ENCODE measurements at places on chromosomes 11 and 22.

DNA sequence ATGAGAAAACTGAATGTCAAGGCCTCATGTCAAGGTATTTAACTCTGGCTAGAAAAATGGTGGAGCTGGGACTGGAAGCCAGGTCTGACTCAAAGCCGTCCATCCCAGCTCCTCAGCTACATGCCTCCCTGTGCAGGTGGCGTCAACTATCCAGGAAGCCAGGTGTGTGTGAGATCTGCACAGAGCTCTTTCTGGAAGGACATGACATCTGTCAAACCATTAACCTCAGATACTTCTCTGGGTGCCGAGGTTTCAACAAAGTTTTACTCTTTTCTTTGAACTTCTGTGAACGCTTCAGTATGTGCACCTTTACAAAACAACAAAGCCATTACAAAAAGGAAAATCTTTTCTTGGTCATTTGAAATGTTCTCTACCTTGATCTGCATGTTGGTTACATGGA, 7.0 kb upstream of the CASTOR1 start:
- no peak for DNase-seq

DNA sequence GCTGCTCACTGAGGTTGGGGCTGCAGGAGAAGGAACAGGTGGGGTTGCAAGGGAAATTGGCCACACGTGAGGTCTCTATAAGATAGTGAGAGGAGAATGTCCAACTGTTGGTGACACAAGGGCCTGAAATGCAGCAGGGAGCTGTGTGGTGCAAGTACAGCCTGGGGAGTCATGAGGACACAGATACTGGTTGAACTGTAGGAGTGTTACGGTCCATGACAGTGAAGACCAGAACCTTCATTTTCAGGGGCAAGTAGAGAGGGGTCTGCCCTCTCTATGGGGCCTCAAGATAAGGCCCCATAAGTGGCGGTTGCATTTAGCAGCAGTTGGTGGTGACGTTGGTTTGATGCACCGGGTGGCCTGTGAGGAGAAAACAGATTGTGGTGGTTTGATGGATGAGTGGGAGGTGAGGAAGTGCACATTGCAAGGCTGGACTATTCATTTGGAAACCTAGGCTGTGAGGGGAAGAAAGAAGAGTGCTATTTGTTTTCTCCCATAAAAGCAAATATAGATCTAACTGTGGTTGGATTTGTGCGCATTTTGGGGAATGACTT, 39.4 kb downstream of the MICAL2 start:
- DNase-seq: no peak

- no peak for DNase-seq
Observed at GRCh38 chr11:58780578-58780977, 48.8 kb upstream of the GLYAT start.

DNA sequence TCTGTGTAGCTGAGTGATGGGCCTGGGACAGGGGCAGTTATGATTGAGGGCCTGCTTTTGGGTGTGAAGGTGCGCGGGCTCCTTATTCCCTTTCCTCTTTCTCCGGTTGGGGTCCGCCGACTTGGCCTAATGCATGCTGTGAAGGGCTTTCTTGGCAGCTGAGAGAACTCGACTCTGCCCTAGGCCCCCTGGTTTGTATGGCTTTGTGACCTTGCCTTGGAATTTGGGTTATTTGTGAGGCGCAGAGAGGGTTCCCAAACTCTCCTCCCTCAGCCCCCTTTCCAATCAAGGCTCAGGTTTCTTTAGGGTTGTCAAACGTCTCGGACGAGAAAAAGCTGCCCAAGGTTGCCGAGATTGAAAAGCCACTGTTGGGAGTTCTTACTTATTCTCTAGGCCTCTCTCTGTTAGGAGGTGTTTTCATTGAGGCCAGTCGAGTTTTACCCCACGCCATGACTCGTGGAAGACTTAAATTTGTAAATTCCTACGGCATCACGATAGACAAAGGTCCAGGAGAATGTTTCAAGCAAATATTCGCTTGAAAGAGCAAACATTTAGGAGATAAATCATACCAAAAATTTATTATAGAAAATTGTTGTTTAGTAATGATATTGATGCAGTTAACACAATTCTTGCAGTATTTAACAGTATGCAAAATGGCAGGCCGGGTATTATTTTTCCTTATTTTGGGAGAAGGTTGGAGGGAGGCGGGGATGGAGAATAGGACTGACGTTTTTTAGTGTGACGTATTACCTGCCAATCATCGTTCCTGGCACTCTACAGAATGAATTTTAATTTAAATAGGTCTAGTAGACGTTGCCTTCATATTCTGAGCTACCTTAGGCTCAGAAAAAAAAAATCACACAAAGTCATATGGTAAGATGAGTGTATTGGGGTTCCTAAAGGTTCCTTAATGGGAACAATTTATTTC, 689 bp downstream of the PDHX start:
- no peak for DNase-seq

- no peak for DNase-seq
Observed at GRCh38 chr11:14041040-14041439, 78.5 kb downstream of the SPON1 start.

DNA sequence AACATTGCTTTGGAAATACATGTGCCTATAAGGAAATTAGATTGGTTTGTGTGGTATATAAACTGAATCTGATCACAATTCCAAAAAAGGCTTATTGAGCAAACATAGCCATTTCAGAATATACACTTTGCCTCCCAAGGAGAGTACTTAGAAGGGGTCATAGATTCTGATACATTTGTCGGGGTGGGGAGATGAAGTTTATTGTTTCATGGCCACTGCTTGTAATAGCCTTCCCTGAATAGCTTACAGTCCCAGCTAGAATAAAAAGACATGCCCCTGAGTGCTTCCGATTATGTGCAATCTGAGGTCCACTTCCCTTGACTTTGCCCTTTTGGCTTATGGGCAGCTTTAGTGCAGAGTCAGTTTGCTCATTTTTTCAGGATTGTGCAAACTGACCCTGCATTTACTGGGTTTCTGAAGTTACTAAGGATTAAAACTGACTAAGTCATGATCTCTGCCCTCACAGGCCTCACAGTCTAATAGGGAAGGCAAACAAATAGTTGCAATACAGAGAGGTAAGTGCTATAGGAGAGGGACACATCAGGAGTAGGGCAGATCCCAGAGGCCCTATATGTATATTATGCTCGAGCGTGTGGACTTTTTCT, 184.2 kb downstream of the BLID start:
- DNase-seq: no peak

- no peak for DNase-seq
Observed at GRCh38 chr11:44631831-44632230, 66.4 kb downstream of the CD82 start.

- no peak for DNase-seq
Observed at GRCh38 chr22:25536589-25536988, 27.9 kb upstream of the GRK3 start.

- DNase-seq: no peak
Observed at GRCh38 chr11:68106165-68106940, 14.8 kb downstream of the CHKA start.

- no peak for DNase-seq
Observed at GRCh38 chr22:24153959-24154358, 27.3 kb upstream of the SUSD2 start.

DNA sequence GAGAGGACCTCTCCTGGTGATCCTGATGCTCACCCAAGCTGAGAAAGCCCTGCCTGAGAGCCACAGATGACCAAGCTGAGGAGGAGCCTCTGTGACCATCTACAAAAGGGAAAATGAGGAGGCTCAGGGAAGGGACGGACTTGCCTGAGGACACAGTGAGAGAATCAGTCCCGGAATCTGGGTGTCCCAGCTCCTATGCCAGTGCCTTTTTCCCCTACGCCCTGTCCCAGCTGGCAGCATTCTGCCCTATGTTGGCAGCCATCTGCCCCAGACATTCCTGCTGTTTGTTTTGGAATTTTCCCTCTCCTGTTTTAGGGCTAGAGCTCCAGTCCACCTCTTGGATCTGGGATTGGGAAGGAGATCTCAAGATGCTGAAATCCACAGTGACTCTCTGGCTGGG, 54.6 kb downstream of the C11orf58 start:
- DNase-seq: no peak

- no peak for DNase-seq
Observed at GRCh38 chr11:45546366-45546765, 119.1 kb downstream of the CHST1 start.

DNA sequence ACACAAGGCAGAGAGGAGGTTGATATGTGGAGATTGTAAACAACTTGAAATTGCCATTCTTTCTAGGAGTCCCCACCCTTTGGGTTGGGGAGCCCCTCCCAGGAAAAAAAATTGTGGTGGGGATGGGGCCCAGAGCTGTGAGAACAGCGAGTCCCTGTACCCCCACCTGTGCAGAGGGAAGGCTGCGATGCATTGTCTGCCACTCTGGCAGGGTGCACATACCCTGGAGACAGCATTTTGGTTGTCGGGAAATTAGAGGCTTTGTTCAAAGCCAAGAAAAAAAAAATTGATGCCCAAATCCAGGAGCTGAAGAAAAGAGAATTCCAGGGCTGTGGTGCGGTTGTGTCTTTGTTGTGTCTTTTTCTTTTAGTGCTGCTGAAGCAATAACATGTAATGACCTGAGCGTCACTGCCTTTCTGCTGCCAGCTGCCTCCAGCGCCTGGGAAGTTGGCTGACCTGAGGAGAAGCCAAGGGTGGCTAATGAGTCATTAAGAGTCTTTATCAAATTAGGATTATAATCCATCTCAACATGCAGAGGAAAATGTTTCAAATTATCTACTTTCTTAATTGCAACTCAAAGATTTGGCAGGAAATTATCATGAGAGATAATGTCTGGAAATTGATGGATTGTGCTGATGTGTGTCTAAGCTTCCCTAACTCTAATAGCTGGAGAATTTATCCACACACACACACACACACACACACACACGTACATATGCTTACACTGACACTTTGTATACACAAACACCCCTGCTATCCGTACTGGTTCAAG, 8.0 kb upstream of the PKNOX2 start:
- DNase-seq: no peak

- no peak for DNase-seq
Observed at GRCh38 chr11:9029422-9029821, 25.6 kb upstream of the NRIP3 start.

- DNase-seq: no peak
Observed at GRCh38 chr11:88972210-88972609, 93.6 kb downstream of the GRM5 start.

- DNase-seq: no peak
Observed at GRCh38 chr11:1877211-1878136, 14.2 kb downstream of the PRR33 start.

DNA sequence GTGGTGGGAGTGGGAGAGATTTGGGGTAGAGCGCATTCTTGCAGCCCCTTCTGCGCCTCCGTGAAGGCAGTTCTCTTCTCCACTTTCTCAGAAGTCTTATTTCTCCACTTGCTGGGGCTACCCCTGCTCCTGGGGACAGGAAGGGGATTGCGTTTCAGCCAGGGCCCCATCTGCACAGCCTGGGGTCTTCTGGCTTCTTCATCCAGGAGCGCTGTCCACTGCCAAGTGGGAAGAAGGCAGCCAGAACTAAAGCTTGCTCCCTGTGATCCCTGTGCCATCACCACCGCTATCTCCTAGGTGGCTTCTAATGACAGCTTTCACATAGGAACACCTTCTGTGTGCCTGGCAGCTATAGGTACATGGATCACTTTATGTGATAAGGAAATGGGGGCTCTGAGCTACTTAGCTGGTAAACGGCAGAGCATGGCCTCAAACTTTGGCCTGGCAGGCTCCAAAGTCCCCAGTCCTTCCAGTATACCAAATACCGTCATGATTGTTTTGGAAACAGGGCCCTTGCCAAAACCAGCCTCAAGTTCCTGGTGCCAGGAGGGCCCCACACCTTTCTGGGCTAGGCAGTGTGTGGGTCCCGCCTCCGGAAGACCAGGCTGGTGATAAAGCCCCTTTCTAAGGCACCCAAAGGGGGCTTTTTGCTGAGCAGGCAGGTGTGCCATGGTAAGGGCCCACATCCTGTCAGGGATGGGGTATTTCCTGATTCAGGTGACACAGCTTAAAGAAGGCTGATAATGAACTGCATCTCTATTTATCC, 60.4 kb upstream of the PAX6 start:
- no peak for DNase-seq

DNA sequence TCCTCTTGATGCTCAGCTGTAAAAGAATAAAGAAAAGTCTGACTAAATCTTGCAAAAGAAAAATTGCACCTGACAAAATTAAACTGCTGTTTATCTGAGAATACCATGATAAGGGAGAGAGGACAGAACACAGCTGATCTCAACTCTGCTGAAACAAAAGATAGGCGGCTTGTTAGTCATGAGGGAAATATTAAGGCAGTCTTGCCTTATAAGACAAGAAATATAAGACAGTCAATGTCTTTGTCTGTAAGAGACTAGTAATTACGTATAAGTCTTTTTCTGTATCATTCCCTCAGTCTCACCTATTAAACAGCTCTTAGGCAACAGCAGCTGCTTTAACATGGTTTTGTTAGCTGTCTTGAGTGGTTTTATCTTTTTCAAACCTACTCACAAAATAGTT, 296.6 kb downstream of the LUZP2 start:
- no peak for DNase-seq

GRCh38 chr22:43012390-43012789, 2.6 kb downstream of the PACSIN2 start:
- DNase-seq: no peak

GRCh38 chr11:21494946-21495345, 697.9 kb upstream of the ANO5 start:
- DNase-seq: no peak

DNA sequence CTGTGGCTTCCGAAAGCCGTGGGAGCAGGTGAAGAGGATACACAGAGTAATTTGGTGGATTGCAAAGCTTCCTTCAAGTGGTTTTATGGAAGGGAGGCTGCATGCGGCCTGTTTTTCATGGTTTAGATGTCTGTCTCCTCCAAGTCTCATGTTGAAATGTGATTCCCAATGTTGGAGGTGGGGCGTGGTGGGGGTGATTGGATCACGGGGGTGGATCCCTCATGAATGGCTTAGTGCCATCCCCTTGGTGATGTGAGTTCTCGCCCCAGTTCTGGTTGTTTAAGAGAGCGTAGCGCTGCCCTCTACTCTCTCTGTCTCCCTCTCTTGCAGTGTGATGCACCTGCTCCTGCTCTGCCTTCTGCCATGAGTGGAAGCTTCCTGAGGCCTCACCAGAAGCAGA, 247.8 kb upstream of the B3GAT1 start:
- DNase-seq: no peak

DNA sequence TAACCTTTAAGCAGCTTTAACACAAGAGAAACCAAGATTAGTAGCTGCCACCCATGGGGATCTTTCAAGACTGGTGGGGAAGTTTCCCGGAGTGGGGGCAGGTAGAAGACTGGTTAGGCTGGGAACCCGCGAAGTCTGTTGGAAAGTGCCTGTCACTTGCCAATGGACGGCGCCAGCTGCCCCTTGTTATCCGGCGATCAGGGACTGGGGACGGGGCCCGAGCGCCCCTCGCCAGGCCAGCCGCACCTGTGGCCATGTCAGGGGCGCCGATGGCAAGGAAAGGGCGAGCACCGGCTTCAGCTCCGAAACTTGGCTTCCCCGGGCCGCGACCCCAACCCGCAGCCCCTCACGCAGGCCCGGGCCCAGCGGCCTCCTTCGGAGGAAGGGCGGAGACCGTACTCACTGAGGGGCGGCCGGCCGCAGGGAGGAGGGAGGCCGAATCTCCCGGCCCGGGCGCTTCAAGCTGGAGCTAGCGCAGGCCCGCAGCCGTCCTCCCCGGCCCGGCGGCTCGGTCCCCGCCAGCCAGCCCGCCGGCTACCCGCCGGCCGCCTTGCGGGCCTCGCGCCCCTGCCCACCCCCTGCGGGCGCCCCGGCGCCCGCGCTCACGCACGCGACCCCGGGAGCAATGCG, 539 bp downstream of the EIF4ENIF1 start:
- peak; percentile 45 for DNase-seq

- DNase-seq: no peak
Observed at GRCh38 chr11:78292109-78292803, 103.5 kb downstream of the USP35 start.

Measured in NCI-H524 (cell line).